ENCODE measurements at places on chromosomes 11 and 22.

DNA sequence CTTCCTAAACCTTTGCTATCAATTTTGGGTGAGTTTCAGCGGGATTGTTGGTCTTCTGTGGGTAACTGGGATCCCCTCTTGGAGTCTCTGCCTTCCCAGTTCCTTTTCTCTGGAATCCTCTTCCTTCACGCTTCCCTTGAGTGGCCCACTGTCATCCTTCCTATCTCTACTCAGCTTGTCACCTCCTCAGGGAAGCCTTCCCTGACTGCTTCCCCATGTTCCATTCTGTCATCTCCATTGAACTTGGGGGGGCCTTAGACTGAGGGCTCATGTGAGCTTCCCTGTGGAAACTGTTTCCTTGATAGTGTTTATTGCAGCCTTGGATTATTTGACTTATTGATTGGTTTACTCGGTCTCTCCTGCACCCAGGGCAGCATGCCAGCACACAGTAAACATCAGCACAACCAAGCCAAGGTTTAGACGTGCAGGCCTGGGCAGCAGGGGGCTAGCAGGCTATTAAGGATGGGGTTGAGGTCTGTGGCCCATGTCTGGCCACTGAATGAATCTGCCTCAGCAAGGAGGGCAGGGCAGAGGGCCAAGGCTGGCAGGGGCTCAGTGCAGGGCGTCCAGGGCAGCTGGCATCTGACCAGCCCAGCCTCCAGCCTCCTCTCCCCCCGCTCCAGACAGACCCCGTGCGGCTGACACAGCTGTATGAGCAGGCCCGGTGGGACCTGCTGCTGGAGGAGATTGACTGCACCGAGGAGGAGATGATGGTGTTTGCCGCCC, 7.2 kb downstream of the TRPT1 start:
- no peak for DNase-seq

DNA sequence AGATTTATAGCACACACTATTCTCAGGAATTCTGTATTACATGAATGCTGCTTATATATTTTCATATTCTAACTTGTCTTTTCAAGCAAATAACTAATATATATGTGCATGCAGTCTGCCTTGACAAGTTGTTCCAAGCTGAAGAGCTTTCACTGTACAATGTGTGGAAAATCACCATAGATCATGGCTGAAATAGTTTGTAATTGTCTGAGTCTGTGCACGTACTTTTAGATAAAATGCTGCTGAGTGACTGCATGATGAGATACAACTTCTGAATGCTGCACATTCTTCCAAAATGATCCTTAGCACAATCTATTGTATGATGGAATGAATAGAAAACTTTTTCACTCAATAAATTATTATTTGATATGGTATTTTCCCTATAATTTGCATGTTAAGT, 58.9 kb downstream of the SLC5A12 start:
- no peak for DNase-seq

- no peak for DNase-seq
Measured at GRCh38 chr22:44473580-44473979, 24.5 kb downstream of the RTL6 start.

- DNase-seq: no peak
Measured at GRCh38 chr22:49686495-49687219, 141.0 kb downstream of the BRD1 start.

- no peak for DNase-seq
Measured at GRCh38 chr11:133235381-133235780, 296.9 kb downstream of the OPCML start.

DNA sequence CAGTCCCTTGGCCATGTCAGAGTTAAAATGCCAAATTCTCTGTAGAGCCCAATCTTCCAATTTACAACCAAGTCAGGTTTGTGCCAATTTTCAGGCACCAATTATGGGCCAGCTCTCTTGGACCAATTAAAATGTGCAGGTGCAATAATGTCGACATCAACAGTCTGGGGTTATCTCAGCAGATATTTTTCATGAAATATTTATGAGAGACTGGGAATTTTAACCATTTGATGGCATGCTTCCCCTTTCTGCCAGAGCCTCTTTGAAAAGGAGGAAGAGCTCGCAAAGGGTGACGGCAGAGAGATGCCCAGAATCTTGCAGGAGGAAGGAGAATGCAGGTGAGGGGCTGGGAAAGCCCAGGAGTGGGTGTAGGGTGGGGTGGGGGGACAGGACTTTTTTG, 100.8 kb upstream of the SYT13 start:
- no peak for DNase-seq

GRCh38 chr11:44731685-44732430, 5.1 kb downstream of the TSPAN18 start:
- no peak for DNase-seq

DNA sequence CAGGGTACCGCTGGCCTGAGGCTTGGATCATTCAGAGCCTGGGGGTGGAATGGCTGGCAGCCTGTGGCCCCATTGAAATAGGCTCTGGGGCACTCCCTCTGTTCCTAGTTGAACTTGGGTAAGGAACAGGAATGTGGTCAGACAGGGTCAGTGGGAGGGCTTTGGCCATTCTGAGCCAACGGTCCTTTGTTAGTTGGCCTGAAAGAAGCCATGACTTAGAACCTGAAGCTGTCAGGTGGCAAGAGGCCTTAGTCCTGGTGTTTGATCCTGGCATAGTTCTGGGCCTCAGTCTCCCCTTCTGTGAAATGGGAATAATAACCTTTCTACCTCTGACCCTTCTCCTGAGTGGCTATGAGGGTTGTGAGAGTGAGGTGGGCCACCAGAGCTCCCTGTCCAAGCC, 8.3 kb downstream of the PGAP2 start:
- no peak for DNase-seq

GRCh38 chr11:96342014-96342960, 708 bp downstream of the MAML2 start:
- no peak for DNase-seq

DNA sequence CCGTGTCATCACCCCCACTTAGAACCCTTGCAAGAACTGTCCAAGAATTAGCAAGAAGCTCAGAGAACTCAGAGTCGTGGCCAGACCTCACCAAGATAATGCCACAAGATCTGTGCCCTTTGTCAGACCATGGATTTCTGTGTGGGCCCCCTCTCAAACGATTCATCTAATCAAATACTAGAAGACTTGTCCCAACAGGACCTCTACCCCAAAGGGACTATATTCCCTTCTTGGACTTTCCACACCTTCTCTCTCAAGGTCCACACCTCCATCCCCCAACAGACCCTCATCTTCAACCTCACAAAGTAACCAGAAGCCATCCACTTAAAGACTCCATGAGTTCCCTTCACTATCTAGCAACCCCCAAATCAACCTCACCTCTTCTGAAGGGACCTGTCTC, 2.8 kb downstream of the POLR3H start:
- no peak for DNase-seq

GRCh38 chr22:48919187-48919590, 908.5 kb downstream of the BRD1 start:
- DNase-seq: no peak

GRCh38 chr11:2549876-2550605, 105.2 kb downstream of the KCNQ1 start:
- no peak for DNase-seq

GRCh38 chr11:8080674-8081590, at the start of gene TUB:
Gene TUB, plus strand, starts transcription at chr11:8081211. Its CDS starts 300 bp downstream, at chr11:8081511.
- no peak for DNase-seq

- peak; percentile 13 for DNase-seq
Measured at GRCh38 chr11:71342951-71343827, 90.8 kb upstream of the SHANK2 start.

- DNase-seq: peak; percentile 21
Measured at GRCh38 chr11:8610532-8611116, 16.6 kb upstream of the STK33 start.

DNA sequence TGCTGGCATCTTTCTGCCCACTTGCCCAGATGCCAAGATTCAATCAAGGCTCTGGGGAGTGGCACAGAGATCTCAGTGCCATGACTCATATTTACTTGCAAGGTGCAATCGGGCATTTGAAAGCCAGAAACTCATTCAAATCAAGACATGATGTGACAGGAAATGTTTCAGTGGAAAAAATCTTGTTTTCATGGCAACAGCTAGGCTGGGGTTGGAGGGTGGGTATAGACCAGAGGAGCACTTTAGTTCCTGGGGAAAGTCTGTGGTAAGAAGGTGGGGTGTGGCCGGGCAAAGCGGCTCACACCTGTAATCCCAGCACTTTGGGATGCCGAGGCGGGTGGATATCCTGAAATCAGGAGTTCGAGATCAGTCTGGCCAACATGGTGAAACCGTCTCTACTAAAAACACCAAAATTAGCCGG, 1.2 kb downstream of the MAJIN start:
- peak; percentile 46 for DNase-seq

DNA sequence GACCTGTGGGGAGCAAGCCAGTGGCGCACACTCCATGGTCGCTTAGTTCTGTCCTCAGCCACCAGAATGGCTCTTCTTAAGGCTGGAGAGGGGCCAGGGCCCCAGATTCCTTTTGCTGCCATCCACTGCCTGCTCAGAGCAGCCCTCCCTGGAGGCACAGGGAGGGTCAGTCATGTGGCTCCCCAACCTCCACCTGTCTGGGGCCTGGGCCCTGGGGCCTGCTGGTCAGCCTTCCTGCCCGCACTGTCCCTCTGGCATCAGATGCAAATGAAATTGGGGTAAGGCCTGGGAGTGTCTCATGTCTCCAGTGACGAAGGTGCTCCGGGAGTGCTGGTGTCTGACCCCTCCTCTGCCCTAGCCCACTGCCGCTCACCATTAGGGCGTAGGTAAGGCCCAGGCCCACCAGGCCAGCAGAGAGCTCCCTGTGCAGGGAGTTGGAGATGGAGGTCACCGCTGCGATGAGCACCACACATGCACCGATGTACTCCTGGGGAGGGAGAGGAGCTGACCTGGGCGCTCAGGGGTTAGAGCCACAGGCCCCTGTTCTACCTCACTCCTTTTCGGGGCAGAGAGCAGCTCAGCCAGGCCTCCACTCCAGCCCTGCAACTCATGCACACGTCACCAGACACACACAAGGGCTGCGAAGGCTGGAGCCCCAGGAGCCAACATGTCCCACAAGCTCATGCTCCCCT, 9.0 kb upstream of the KCNJ11 start:
- no peak for DNase-seq

- no peak for DNase-seq
Measured at GRCh38 chr11:33507967-33508366, 192.7 kb downstream of the C11orf91 start.

DNA sequence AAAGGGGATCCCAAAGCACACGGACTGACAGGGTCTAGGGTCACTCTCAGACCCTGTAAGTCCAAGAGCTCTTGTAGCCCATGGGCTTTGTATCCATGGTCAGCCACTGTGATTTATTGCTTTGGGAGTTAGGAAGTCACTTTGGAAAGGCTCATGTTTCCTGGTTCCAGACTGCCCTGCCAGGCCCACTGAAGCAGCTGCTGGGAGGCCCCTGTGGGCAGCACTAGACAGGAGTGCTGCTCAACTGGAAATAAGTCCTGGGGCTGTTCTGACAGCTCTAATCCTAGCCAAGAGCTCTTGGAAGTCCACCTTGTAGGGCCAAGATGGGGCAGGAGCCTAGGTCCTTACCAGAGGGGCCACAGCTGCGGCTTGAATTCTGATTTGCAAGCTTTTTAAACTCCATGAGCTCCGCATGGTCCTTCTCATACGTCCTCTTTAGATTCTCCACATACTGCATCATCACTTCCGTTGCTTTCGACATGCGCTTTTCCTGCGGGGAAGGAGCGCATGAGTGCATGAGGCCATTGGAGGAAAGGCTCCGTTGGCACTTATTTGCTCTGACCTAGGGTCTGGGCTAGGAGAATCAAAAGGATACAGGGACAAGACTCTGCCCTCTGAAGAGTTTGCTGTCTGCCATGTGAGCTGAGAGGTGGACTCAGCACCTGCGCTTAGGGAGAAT, 32.2 kb upstream of the LYVE1 start:
- no peak for DNase-seq

GRCh38 chr11:13216711-13217075, 60.9 kb upstream of the BMAL1 start:
- DNase-seq: no peak

DNA sequence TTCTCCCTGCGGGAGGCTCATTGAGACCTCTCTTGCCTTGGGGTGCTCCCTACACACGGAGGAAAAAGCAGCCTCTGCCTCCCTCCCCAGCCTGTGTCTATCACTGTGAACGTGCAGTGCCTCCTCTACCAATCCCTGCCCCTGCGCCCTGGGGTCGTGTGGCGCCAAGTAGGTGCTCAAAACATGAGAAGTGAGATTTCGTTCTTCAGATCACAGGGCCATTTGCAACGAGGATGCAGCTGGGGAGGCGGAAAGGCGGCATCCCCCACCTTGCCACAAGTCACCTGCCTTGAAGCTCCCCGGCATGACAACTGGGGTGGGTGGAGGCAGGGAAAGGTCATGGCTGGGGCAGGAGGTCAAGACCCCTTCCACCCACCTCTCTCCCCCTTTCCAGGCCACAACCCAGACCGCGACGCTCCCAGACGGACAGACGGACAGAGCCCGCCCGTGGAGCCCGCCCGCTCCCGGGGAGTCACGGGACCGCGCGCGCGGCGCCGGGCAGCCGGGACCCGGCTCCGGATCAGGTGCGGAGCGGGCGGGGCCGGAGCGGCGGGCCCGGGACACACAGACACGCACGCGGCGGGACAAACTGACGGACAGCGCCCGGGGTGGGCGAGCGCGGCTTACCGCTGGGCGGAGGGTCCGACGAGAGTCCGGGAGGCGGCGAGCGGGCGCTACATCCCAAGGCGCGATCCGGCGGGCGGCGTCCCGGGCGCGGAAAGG, 485 bp downstream of the KCNJ4 start:
- DNase-seq: no peak

GRCh38 chr11:133075351-133075750, 456.9 kb downstream of the OPCML start:
- DNase-seq: no peak

DNA sequence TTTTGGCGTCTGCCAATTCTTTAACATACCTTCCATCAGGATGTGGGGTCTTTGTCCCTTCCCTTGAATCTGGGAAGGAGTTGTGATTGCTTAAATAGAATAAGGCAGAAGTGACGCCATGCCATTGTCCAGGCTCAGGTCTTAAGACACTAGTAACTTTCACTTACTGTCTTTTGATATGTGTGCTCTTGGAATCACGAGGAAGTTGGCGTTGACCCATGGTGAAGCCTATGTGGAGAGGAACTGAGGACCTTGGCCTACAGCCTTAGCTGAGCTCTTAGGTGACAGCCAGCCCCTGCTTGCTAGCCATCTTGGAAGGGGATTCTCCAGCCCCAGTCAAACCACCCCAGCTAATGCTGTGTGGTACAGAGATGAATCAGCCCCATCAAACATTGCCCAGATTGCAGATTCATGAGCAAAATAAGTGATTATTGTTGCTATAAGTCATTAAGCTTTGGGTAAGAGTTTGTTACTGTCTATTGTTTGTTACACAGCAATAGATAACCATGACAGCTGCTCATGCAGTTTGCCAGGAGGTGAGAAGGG, 17.6 kb upstream of the CLPB start:
- DNase-seq: no peak

DNA sequence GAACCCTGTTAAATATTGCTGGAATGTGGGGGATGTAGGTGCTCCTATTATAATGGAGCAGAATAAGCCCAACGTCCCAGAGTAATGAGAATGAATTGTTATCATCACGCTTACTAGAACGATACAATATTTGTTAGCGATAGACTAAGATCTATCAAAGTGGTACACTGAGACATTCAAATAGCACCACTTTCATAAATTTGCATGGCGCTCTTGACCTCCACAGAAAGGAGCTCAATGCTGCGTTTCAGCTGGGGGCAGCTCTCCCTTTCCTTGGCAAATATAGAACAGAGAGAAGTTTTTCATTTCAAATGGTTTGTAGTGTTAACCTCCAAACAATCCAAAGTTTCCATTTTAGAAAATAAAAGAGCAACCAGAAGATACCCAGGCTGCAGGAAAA, 38.2 kb upstream of the BLID start:
- no peak for DNase-seq

- peak; percentile 23 for DNase-seq
Measured at GRCh38 chr11:107859459-107860239, 1.1 kb upstream of the SLC35F2 start.
